Kidney glomerular epithelial cell (primary cell): ENCODE measurements at places on chromosomes 16 and 17.

DNA sequence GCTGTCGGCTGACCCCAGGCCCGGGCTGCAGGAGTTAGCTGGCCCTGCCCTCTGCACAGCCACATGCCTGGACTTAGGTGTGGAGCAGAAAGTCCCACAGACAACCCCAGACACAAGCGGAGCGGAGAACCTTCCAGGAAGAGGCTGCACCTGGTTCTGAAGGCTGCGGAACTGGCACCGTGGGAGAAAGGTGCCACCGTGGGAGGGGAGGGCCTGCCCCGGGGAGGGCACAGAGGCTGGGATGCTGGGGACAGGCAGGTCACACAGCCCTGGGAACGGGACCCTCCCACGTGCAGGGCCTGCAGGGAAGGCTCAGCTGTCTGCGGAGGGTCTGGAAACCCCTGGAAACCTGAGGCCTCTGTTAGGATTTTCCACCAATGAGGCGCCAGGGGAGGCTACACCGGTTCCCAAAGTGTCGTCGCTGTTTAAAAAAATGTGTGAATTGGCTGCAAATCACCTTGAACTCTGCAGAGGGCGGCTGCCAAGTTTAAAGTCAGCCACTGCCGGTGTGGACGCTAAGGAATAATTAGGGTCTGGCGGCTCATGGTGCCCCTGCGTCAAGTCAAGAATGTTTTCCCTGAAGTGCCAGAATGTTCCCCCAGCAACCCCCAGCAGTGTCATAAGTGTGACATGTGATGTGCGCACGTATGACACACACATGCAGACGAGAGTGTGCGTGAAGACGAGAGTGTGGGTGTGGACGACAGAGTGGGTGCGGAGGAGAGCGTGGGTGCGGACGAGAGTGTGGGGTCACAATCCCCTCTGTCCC is 50.9 kb upstream of the PABPN1L start:
- no peak for DNase-seq

- DNase-seq: no peak
These were observed 316.6 kb downstream of the SLC39A11 start for GRCh38 chr17:72775919-72776318.

DNA sequence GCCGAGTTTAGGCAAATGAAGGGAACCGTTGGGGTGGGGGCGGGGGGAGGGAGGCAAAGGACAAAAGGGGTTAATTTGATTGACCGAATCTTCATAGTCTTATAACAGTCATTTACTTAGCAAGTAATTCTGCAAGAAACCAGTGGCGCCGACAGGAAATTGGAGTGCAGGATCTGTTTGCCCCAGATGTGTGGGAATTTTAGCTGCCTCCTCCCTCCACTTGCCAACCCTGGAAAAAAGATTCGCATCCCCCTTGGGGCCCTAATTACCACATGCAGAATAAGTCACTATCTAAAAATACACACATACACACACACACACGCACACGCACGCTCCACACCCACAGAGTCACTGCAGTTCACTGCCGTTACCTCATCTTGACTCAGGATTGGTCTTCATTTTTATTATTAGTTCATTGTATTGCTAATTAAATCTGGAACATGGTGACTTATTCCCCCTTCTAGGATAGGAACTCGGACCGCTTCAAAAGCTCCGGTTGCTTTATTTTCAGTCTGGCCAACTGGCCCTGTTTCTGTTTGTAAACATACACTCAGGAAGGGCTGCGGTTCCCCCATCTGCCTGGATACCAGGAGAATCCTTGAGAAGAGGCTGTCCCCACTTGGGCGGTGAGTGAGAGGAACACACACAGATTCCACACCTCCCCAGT is 241.6 kb upstream of the SALL1 start:
- no peak for DNase-seq

DNA sequence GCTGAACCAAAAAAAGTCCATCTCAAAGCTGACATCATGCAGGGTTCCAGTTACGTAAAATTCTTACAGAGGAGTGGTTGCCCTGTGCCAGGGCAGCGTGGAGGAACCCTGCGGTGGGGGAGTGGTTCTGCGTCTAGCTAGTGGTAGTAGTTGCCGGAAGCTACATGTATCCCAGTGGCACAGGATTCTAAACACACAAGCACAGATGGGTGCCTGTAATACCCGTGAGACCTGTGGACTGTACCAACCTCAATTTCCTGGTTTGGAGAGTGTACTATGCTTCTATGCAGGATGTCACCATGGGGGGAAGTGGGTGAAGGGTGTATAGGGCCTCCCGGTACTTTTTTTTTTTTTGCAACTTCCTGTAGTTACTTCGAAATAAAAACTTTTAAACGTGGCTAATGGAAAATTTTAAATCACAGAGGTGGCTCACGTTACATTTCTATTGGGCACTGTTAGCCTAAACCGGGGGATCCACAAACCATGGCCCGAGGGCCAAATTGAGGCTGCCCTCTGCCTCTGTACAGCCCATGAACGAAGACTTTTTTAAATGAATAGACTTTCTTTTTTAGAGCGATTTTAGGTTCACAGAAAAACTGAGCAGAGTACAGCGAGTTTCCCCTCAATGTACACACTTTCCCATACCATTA is 38.5 kb downstream of the TBC1D16 start:
- DNase-seq: no peak

- DNase-seq: no peak
These were observed 7.0 kb downstream of the CUEDC1 start for GRCh38 chr17:57948169-57948554.

DNA sequence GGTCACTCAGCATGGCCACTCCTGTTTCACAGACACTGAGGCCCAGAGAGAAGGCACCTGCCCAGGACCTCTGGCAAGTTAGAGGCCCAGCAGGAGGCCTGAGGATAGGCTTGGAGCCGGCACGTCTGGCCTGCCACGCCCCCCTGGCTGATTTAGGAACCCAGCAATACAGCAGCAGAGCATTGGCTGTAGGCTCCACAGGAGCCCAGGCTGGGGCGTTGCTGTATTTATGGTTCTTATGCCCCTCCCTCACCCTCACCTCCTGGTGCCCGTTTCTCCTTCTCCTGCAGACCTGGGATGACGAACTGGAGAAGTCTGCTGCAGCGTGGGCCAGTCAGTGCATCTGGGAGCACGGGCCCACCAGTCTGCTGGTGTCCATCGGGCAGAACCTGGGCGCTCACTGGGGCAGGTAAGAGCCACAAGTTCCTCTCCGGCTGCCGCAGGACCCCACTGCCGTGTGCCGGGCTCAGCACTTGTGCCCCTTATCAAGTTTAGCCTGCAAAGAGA is 25.8 kb downstream of the CRISPLD2 start:
- DNase-seq: no peak

GRCh38 chr16:83789642-83790401 is 18.0 kb upstream of the HSBP1 start:
- DNase-seq: no peak

DNA sequence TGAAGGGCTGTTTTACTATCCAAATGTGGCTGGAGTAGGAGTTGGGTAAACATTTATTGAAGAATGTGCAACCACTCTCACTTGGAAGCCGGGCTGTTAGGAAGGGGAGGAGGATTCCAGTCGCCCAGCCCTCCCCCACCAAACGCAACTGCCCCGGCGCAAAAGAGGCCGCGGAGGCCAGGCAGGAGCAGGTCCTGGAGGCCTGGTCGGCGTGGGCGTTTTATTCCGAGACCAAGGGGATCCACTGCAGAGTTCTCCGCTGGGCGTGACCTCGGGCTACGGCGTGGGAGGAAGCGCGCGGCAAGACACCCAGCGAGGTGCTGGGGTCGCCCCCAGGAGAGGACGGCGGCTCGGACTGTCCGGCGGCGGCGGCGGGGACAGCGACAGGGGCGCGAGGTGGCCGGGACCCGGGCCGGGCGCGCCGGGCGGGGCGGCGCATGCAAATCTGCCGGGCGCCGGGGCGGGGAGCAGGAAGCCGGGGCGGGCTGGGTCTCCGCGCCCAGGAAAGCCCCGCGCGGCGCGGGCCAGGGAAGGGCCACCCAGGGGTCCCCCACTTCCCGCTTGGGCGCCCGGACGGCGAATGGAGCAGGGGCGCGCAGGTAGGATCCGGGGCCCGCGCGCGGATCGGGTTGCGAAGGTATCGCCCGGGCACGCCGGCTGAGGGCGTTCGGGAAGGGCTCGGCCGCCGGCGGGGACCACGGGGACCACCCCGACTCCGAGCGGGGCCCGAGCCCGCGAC is at the start of gene IL4R:
Gene IL4R (plus strand): TSS at position 553 of the 739 bp plus-strand sequence. CDS start 26,230 bp downstream, outside the sequence.
- DNase-seq: peak; percentile 89

- no peak for DNase-seq
These were observed 192.4 kb downstream of the SEC14L1 start for GRCh38 chr17:77332981-77333685.

DNA sequence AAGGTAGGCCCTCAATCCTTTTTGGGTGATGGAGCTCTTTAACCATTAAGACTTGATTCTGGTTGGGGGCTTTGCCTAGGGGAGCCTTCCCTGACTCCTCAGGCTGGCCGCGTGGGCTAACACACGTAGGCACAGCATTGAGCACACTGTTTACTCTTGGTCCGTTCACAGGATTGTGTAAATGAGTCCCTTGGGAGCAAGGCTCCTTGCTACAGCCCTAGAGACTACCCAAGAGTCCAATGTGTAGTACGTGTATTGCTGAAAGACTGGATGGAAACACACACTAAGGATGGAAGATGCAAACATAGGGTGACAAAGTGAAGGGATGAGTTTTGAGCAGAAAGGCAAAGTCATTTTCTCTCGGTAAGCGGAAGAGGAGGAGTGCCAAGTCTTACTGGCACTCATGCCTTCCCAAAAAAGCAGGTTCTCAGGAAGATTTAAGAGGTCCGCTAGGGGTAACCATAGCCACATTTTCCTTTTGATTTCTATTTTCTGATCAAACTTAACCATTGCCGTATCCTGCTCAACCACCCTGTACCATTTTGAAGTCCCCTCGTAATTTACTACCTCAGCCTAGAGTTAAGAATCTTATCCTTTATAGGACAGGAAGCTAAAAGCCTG is 911 bp upstream of the ITGA2B start:
- DNase-seq: no peak

- DNase-seq: no peak
These were observed 393.2 kb upstream of the MAF start for GRCh38 chr16:79993629-79994209.

DNA sequence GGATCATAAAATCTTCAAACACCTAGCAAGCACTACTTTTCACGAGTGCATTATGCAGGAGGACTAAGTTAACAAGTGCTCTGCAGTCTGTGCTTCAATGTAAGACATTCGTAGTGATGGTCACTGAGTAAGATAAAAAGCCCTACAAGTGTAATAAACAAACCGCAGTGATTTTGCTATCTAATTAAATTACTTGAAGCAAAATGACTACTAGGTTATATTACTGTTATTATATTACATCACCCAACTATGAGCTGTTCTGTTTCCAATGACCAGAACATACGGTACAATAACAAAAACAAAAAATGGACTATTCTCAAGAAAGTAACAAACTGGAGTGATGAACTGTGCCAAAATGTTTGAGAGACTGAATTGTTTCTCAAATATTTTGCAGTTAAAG is 11.2 kb downstream of the KLHL10 start:
- DNase-seq: no peak

- peak; percentile 66 for DNase-seq
These were observed 1.9 kb upstream of the SALL1 start for GRCh38 chr16:51152691-51153576.

DNA sequence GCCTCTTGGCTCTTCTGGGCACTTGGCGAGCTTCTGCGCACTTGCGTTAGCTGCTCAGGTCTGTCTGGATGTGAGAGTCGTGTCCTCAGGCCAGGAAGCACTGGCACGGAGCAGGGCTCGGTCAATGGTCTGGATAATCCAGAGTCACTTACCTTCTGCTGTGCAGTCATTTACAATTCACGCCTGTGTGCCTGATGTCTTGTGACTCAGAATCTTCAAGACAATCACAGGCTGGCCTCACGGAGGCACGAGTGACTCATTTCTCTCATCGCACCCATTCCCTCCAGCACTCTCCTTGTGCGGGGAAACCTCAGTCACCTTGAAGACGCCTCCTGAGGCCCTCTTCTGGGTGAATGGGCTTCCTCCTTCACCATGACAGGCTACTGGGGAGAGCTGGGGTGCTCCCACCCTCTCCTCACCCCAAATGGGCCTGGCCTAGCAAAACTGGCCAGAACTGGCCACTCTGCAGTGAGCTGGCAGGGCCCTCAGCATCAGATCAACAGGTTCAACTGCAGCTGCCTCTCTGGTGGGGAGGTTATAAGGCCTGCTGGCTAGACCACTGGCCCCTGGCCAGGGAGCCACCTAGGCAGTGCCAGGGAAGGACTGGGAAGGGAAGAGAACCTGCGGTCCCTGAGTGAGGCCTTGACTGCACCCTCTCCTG is 1.9 kb upstream of the CAPN15 start:
- peak; percentile 85 for DNase-seq

DNA sequence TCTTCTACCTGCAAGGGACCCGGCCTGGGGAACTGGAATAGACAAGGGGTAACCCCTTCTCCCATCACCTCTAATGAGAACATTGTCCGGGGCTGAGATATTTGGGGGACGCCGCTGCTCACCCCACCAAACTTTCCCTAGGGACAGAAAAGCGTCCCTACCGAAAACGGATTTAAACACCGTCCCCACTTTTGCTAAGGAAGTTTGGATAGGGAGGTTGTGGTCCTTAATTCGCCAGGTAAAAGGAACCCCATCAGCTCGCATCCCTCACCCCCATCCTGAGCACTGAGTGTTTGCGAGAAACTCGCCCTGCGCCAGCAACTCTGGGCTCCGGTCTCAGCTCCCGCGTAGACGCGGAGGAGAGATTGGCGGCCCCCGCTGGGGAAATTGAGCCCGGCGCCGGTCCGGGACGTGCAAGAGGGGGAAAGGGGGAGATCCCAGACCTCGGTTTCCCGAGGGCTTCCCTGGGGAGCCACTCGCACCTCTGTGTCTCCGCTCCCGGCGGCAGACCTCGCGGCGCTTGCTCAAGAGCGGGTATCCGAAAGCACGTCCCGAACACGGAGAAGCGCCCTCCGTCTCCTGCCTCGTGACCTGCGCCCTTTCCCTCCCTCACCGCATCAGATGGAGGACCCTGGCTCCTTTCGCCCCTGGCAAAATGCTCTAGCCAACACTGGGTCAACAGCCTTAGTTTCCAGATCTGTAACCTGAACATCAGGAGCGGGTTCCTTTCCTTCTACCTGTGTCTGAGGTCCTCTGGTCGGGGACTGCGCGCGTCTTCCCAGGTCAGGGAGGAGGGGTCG is 3.1 kb upstream of the SOX9 start:
- no peak for DNase-seq

DNA sequence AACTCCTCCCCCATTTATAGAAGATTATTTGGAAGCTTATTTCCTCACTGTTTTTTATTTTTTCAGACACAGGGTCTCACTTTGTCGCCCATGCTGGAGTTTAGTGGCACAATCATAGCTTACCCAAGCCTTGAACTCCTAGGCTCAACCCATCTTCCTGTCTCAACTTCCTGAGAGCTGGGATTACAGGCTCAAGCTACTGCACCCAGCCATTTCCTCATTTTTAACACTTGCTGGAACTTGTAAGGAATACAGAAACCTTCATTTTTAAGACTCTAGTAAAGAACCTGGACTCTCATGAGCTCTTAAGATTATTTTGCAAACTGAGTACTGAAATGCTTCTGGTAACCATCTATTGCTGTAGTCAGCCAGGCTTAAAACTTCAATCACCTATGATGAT is 29.9 kb downstream of the KANSL1 start:
- DNase-seq: no peak

GRCh38 chr17:45580924-45581323 is 90.4 kb upstream of the PLEKHM1 start:
- DNase-seq: no peak
